NCI-H2081 (cell line): ENCODE measurements at places on chromosomes 11 and 22.

DNA sequence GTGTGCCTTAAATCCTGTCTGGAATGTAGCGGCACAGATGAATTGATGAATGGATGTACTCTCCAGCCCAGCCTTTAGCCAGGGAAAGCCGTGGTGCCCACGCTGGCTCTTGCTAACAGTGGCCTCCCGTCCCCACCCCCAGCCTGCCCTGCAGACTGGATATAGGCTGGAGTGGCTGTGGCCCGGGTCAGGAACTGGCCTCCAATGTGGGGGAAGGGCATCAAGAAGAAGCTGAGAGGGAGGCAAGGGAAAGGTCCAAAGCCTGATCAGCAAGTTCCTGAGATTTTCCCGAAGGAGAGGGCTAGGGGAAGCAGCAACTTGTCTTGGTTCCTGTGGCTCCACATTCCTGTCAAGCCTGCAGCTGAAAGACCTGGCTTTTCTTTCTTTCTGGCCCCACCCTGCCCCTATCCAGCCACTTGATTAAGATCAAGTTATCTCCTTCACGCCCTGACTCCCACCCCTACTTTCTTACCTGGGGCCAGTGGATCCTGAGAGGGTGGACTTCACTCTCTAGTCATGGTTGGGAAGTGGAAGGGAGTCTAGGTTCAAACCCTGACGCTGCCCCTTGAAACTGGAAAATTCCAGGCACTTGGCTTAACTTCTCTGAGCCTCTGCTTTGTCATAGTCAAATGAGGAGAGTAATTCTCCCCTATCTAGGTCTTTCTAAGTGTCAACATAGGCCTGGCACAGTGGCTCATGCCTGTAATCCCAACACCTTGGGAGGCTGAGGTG lies 11.0 kb upstream of the MICALL1 start:
- no peak for DNase-seq

DNA sequence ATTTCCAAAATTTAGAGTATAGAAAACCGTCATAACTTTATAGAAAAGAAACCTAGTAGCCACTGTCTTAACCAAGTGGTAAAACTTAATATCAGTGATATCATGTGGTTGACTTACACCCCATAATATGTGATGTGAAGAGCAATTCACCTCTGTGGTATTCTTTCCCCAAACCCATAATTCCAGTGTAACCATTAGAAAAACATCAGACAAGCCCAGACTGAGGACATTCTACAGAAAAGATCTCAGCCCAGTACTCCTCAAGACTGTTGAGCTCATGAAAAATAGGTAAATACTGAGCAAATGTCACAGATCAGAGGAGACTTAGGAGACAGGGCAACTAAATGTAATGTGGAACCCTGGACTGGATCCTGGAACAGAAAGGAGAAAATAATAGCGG lies 134.6 kb downstream of the PGR start:
- no peak for DNase-seq

DNA sequence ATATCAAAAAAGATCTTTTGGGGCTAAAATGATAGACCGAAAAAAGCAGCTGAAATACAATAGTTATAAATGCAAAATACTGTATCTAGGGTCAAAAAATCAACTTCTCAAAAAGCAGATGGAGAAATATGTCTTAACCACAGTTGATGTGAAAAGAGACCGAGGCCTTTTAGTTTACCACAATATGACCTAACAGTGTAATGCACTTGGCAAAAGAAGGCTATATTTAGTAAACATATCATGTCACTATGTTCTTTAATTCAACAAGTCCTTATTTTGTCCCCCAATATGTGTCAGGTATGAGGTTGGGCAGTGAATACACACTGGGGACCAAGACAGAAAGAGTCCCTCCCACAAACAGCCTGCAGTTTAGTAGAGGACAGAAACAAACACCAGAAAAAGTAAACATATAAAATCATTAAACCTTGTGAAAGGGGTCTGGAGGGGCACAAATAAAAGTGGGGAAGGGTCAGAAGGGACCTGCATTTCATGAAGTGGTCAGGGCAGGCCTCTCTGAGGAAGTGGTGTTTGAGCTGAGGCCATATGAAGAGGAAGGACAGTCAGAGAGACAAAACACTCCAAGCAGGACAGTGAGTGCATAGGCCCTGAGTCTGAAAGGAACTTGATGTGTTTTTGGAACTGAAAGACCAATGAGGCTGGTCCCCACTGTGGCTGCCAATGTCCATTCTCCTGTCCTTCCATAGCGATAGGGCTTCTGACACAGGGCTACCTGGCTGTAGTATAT lies 53.4 kb downstream of the LIF start:
- DNase-seq = no peak

DNA sequence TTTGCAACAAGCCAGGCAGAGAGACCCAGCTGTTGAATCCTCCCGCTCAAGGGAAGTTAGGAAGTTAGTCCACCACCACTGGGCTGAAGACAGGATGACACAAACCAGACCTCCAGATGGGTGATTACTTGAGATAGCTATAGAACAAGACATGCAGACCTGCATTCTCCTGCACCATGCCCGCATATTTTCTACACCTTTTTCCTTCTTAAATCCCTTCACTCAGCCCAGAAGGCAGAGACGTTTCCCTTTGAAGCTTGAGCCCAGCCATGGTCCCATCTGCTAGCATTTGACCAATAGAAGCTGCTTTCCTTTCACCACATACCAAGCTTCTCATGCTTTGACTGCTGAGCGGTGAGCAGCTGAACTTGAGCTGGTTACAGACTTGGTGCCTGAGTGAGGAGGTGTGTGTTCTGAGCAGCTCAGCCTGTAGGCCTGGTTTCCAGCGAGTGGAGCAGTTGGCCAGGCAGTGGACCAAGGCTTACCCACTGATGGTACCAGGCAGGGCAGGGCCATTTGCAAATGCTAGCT lies 29.2 kb upstream of the CBX6 start:
- DNase-seq = no peak

- DNase-seq = no peak
Measured at GRCh38 chr11:43381802-43382201, 23.1 kb downstream of the TTC17 start.

- no peak for DNase-seq
Measured at GRCh38 chr11:63521896-63522295, 14.7 kb upstream of the PLAAT4 start.

DNA sequence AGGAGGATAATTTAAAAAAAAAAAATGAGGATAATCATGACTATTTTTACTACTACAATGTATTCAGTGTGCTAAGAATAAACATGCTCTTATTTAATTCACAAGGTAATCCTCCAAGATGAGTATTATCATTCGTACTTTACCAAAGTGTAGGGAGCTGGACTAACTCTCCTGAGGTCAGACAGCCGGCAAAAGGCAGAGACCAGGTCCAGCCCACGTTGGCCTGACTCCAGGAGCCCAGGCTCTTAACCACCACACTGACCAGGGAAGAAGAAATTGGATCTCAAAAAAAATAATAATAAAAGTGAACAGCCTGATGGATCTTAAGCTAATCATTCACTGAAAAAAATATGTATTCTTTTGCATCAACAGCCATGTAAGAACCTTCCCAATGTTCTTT lies 25.2 kb downstream of the PLAAT3 start:
- no peak for DNase-seq

- DNase-seq = no peak
Measured at GRCh38 chr11:107669893-107670601, 41.8 kb downstream of the SLN start.

GRCh38 chr11:64620381-64620971 lies 29.5 kb downstream of the SLC22A12 start:
- DNase-seq = no peak

- no peak for DNase-seq
Measured at GRCh38 chr22:23688571-23688970, 2.2 kb upstream of the RGL4 start.

- peak; percentile 47 for DNase-seq
Measured at GRCh38 chr11:47991266-47991830, 11.0 kb downstream of the PTPRJ start.

DNA sequence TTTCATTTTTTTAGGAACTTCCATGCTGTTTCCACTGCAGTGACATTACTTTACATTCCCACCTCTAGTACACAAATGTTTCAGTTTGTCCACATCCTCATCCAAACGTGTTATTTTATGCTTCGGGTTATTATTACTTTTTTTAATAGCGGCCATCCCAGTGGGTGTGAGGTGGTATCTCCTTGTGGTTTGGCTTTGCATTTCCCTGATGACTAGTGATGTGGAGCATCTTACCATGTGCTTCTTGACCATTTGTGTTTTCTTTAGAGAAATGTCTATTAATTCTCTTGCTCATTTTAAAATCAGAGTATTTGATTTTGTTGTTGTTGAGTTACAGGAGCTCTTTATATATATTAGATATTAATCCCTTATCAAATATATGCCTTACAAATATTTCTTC lies 70.3 kb upstream of the ANO1 start:
- DNase-seq = no peak

DNA sequence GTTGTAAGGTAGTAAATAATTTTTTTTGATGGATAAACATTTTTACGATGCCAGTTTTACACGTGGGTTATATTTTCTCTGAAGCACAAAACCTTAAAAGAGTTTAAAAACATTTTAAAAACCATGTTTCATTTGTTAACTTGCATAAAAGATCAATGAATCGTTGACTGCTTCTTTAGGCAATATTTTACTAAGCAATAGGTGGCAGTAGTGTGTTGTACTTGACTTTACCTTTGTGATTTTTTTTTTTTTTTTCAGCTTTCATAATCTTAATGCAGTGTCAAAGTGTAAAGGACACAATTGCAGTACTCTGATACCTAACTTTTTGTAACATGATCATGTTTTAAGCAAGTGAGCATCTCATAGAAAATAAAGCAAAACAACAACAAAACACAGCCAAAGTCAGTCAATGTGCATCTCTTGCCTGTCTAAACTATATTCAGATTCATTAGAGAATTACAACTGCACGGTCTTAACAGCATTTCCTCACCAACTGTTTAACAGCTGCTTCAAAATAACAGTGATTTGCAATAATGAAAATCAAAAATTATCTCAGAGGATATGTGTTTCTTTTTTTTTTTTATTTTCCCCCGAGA lies 27.7 kb downstream of the DNAJC24 start:
- DNase-seq = peak; percentile 50

DNA sequence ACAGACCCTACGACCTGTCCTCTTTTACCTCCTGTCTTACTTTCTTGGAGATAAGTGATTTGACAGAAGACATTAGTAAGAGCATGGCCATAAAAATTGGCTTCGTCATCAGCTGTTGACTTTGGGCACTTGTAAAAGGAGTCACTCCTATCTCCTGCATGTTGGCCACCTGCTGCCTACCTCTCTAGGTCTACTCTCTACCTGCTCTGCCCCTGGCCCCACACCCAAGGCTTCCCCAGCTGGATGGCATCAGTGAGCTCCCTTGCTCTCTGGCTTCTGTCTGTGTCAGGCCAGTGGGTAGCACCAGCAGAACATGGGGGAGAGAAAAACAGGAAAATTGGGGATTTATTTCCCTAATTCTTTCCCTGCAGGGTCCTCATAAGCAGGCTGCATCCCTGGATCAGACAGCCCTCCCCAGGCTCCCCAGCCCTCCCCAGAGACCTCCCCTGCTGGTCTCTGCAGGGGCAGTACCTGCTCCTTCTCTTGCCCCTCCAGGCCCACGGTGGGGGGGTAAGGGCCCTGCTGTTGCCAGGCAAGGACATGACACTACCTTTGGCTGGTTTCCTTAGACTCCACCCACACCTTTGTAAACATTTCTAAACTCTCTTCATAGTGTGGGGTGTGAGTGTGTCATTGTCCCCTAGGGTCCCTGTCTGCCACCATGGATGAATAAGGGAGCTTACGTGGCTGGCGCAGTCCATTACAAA lies 157.0 kb upstream of the NECTIN1 start:
- no peak for DNase-seq

DNA sequence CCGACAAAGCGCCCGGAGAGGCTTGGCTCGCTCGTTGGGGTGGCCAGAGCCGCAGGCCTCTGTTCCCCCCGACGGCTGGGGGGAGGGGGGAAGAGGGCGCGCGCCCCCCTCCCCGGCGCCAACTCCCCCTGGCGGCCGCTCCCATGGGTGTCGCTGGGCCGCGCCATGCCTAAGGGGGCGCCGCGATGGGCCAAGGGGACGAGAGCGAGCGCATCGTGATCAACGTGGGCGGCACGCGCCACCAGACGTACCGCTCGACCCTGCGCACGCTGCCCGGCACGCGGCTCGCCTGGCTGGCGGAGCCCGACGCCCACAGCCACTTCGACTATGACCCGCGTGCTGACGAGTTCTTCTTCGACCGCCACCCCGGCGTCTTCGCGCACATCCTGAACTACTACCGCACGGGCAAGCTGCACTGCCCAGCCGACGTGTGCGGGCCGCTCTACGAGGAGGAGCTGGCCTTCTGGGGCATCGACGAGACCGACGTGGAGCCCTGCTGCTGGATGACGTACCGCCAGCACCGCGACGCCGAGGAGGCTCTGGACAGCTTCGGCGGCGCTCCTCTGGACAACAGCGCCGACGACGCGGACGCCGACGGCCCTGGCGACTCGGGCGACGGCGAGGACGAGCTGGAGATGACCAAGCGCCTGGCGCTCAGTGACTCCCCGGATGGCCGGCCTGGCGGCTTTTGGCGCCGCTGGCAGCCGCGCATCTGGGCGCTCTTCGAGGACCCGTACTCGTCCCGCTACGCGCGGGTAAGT lies 1.4 kb downstream of the KCNC1 start:
- no peak for DNase-seq

- no peak for DNase-seq
Measured at GRCh38 chr11:75241906-75242644, 1.5 kb downstream of the TPBGL start.

DNA sequence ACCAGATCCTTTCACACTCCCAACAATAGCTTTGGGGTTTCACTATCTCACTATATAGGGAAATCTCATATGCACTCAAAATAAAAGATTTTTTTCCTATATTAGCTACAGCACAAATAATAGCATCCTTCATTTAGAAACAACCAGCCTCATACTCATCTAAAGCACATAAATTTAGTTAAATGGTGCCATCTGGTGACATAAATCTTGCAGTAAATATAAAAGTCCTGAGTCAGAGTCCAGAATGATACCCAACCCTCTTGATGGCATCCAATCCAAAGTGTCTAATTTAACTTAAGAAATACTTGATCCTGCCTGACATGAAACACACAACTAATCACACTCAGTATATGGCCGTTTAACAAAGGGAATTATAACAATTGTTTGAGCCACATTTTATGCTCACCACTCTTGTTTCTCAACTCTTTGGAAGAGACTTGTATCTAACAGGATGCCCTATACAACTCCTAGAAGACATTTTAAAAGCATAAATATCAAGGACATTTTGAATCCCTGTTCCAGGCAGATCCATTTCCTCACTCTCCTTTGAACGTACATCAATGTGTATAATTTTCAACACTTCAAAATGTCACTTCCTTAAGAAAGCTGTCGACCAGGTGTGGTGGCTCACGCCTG lies 36.2 kb downstream of the DLG2 start:
- peak; percentile 8 for DNase-seq

- DNase-seq = no peak
Measured at GRCh38 chr11:46846510-46846830, 390 bp upstream of the CKAP5 start.

DNA sequence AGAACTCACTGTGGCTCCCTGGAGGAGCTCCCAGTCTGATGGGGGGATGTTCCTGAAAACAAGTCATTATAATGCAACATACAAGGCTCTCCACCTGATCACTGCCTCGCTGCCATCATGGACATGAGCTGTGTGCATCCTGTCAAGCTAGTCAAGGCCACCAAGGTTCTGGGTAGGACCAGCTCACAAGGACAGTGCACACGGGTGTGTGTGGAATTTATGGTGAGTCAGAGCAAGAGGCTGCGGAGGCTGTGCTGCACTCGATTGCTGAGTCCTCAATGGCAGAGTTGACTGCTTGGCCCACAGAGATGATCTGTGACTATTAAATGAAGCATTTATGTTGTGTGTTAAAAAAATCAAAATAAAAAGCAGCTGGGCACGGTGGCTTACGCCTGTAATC lies 96.6 kb downstream of the SEZ6L start:
- no peak for DNase-seq
